ENCODE measurements at places on chromosomes 7 and 10. TPM values are rescaled to one million over a fixed set of nuclear protein-coding genes. Genes with fewer than 3 reads are reported as not detected.

Gene GNAT3
- not detected for total RNA-seq

Gene SND1
- total RNA-seq = 120 TPM

Gene GRM3
- not detected for total RNA-seq

Gene FANK1
- total RNA-seq = 2.6 TPM

Gene PIP
- 140 TPM for total RNA-seq

Gene HOGA1
- 1.9 TPM for total RNA-seq

Gene MYOZ1
- 0.80 TPM for total RNA-seq

Gene MCU
- 27.4 TPM for total RNA-seq

Gene RSU1
- total RNA-seq = 60.9 TPM

Gene SPAM1
- not detected for total RNA-seq

Gene IFIT2
- total RNA-seq = 3.5 TPM

Gene RSPH10B
- total RNA-seq = 0.16 TPM

Gene HK1
- total RNA-seq = 63.4 TPM

Gene MDH2
- total RNA-seq = 61.8 TPM

DNA sequence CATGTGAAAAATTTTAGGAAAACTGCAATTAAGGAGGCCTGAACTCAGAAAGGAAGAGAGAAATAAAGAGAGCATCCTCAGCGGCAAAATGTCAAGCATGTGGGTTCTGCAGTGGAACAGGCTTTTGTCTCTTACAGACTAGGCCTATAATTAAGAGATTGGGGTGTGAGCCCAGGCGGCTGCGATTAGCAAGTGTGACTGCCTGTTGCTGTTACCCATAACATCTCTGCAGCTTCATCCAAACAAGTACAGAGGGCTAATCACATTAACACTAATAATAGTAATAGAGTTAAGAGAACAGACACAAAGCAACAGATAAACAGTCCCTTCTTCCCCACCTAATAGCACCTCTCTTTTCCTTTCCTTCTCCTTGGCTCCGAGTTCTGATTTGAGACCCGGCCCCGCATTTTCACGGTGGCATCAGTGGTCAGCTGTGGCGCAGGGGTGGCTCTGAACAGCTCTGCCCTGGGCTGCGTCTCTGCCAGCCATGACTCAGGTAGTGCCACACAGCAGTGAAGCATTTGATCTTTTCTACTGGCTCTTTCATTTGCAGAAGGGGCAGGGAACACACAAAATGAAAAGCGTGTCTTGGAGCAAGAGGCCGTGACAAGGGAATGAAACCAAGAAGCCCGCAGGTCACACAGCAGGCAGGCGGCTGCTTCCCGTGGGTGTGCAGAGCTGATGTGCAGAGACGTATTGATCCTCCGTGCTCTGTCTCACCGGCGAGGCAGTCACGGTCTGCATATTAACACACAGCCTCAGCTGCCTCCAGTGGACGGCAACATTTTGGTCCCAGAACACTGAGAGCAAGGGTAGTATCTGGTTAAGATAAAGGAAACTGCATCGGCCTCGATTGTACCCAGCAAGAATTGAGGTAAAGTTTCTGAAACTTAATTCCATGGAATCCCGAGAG, 103.1 kb downstream of the KLF6 start:
- no peak for DNase-seq

GRCh38 chr7:94298943-94299342, 95.8 kb upstream of the COL1A2 start:
- no peak for DNase-seq

GRCh38 chr7:157670490-157671357, 333.9 kb downstream of the DNAJB6 start:
- peak; percentile 39 for DNase-seq

DNA sequence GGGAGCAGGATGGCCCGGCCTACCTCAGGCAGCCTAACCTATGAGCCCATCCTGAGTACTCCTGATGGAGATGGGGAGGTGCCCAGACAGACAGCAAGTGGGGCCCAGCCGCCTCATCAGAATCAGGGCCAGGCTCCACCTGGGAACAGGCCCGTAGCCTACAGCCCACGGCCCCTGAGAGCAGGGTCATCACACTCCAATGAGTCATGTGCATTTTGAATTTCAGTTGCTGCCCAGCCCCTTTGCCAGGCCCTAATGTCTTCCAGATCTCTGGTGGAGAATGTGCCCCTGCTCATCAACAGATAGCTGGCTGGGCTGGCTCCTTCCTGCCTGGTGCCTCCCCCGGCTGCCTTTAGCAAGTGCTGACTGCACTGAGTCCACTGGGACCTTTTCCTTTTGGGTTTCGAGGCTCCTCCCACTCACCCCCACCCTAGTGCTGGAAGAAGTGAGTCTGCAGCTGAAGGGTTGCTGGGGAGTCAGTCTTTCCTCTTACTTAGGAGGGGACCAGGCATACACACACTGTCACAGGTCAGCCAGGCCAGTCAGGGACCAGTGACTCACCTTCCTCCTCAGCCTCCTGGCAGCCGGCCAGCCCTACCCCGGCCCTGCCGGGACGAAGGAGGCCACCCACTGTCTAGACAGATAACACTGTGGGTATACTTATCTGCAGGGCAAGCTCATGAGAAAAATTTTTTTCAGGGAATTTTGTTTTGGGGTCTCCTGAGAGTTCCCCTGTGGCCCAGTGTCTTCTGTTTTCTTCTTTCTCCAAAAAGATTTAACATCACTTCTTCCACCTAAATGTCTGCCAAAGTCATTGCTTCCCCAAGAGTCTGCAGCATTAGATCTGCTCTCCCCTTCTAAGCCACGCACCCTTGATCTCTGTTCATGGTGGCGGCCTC, 9.1 kb upstream of the ASIC3 start:
- DNase-seq = no peak

GRCh38 chr10:3325954-3326750, 153.6 kb upstream of the PITRM1 start:
- no peak for DNase-seq

GRCh38 chr10:89522463-89522862, 12.9 kb downstream of the SLC16A12 start:
- DNase-seq = no peak

GRCh38 chr7:150572496-150572895, 5.3 kb downstream of the GIMAP4 start:
- DNase-seq = no peak

- no peak for DNase-seq
Measured at GRCh38 chr10:71821909-71822763, 28.9 kb downstream of the PSAP start.

GRCh38 chr7:75958802-75959543, 35.4 kb downstream of the TMEM120A start:
- DNase-seq = no peak

DNA sequence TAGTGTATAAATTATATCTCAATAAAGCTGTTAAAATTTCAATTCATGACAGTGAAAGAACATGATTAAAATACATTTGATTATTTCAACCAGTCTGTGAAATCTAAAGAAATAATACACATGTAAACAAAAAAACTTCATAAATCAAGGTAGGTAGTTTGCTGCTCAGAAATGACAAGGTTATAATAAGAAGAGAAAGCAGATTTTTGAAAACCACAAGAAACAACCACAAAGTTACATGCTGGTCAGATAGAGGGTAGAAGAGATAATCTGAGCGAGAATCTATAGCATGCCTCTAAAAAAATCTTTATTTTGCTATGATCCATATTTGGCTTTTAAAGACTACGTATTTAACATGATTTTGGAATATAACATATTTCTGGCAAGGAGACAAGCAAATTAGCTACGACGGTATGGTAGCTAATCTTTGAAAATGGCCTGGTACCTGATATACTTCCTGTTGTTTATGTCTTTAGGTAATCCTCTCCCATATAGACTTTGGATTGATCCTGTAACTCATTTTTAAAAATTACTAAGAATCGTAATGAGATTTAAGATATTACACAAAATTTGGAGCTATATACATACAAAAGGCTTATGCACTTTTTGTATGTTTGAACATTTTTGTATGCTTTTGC, 23.5 kb upstream of the VCL start:
- no peak for DNase-seq

DNA sequence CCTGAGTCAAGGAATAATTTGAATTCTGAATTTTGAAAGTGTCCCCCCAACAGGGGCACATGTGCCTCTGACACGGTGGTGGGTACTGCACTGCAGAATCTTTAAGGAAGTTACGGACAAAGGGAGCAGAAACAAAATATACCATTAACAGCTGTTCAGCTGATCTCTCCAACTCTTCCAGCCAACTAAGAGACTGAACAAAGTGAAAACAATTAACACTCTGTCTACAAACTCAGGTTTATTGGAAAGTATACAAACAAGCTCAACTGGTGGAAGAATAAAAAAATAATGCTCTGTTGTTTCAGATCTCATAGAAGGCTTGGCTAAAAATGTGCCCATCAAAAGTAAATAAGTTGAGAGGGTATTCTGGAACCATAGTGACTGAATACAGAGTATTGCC, 34.4 kb downstream of the ASB4 start:
- no peak for DNase-seq

DNA sequence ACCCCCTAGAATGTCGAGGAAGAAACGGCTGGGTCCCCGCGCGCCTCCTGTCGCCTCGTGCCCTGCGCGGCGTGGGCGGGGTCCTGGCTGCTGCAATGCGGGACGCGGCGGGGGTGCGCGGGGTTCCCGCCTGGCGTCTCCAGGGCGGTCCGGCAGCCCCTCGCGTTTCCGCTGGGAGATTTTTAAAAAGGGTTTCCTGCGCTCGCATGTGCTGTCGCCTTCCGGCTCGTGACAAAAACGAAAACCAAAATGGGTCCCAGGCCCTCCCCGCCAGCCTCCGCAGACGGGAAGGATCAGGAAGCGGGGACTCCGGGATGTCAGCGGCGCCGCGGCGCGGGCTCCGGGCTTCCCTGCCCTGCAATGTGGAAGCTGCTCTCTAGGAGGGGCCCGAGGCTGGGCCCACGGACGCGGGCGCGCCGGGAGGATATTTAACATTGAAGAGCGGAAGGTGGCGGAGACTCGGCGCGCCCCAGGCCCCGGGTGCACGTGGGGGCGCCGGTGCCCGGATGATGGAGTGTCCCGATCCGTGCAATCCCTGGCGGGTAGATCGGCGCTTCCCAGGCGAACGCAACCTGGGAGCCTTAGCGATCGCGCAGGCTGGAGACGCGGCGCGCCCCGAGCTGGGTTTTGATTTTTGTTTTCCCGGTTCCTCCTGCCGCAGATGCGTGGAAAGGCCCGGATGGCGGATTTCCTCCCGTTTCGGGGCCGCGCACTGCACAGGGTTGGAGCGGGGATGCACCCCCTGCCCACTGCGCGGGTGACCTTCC, 1.0 kb downstream of the PFKP start:
- peak; percentile 39 for DNase-seq

- DNase-seq = no peak
Measured at GRCh38 chr10:35058134-35058533, 32.0 kb downstream of the CUL2 start.

DNA sequence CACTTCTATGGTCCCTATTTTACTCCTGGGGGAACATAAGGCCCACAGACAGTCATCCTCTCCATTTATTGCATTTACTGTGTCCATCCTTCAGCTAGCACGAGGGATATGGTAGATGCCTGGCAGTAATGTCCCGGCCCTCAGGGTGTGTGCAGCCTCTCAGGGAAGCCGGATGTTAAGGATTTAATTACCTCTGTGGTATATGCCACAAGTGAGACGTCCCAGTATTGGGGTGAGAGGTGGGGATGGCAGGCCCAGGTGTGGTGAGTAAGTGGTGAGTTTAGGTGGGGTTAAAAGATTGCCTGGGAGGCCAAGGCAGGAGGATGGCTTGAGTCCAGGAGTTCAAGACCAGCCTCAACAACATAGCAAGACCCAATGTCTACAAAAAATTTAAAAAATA, 144.9 kb downstream of the SH3PXD2A start:
- DNase-seq = no peak

GRCh38 chr7:2481195-2481594, 5.0 kb upstream of the GRIFIN start:
- no peak for DNase-seq

DNA sequence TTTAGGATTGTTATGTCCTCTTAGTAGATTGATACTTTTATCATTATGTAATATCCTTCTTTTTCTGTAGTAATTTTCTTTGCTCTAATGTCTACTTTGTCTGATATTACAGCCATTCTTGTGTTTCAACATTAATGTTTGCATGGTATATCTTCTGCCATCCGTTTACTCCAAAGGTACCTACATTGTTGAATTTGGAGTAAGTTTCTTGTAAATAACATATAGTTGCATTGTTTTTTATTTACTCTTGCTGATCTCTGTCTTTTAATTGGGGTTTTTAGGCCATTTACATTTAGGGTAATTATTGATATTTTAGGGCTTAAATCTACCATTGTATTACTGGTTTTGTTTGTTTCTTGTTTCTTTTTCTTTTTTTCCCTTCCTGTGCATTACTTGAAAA, 100.1 kb downstream of the STK31 start:
- DNase-seq = no peak

GRCh38 chr10:24035761-24036160, 173.2 kb upstream of the KIAA1217 start:
- DNase-seq = no peak

- no peak for DNase-seq
Measured at GRCh38 chr10:69411476-69411875, 5.2 kb downstream of the TACR2 start.

- no peak for DNase-seq
Measured at GRCh38 chr7:85489498-85489897, 302.6 kb upstream of the SEMA3D start.

GRCh38 chr10:69885379-69886013, 83.8 kb downstream of the COL13A1 start:
- DNase-seq = no peak

DNA sequence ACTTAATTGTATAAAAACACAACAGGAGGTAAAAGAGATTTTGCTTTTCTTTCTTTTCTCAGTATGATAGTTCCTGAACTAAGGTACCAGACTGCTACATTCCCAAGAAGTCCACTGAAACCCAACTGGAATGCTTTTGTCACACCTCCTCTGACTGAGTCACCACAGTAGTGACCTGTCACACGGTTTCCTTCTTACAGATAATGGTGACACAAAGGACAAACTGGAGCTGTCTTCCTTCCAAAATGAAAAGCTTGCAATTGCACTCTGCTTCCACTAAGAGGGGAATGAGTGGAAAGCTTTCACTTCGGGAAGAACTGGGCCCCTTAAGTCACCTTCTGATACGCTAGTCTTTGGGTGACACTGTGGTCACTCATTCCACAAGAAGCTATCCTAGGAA, 122.2 kb downstream of the KMT2E start:
- no peak for DNase-seq

DNA sequence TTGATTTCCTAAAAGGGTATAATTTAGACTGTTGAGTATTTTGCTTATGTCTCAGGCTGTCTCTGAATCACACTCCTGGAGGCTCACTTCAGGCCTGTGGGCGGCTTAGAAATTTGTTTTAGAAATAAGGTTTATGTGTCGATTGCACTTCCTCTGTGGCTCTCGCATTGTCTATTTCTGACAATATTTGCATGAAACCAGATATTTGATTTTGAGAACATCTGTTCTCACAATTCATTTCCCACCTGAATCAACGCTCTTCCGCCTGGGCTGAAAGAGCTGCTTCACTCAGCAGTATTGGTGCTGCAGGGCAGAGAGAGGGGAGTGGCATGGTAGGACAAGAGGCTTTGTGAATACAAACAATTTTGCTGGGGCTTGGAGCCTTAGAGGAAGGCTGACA, 262.0 kb downstream of the ADRA2A start:
- DNase-seq = no peak

GRCh38 chr10:65907199-65907712, 1018.6 kb upstream of the LRRTM3 start:
- no peak for DNase-seq

GRCh38 chr10:4515721-4516120, 310.3 kb upstream of the AKR1E2 start:
- DNase-seq = no peak

- DNase-seq = no peak
Measured at GRCh38 chr10:60967260-60967659, 23.3 kb upstream of the RHOBTB1 start.

GRCh38 chr10:89301232-89301631, 614 bp upstream of the IFIT2 start:
- DNase-seq = no peak
